Thoracic aorta (tissue), 2 donors: ENCODE measurements at places on chromosomes 2 and 18.

DNA sequence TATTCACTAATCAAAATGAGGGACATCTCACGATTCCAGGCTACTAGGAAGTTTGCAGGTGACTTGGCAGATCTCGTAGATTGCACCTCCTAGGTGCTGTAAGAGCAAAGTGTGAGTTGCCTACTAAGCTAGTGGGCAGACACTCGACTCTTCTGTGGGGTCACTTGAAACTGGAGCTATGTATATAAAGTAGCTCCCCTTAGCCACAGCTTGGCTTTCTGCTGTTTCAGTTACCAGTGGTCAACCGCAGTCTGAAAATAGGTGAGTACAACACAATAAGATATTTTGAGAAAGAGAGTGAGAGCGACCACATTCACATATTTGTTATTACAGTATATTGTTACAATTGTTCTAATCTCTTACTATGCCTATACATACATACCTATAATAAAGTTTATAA lies 23.3 kb downstream of the CTAGE1 start:
- DNase-seq: no peak
- no peak overlapping the region for H3K27ac ChIP-seq
- H3K36me3 ChIP-seq: no peaks in the 10 kb centered on the region

GRCh38 chr18:79250301-79250981 lies 145.3 kb upstream of the NFATC1 start:
- DNase-seq: no peak
- no peak overlapping the region for H3K27ac ChIP-seq
- peaks cover 5% of the 10 kb centered on the region for H3K4me1 ChIP-seq
- no peaks in the 10 kb centered on the region for H3K36me3 ChIP-seq
- H3K27me3 ChIP-seq: no peaks in the 10 kb centered on the region

DNA sequence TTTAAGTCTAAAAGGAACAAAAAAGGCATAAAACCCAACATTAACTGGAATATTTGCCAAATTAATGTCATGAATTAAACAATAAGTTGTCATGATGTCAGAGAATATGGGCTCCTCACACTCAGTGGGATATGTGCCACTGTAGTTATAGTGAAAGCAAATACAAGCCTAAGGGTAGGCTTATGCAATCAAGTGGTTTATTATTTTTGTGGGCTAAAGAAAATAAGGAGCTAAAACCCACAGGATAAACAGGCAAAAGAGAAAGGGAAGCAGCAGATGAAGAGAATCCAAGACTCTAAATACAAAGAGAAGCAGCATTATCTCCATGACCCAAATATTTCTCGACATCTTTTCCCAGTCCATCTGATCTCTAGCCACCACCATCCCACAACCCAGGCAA lies 17.5 kb downstream of the YWHAQ start:
- no peak overlapping the region for H3K27ac ChIP-seq
- peaks cover 31% of the 10 kb centered on the region for H3K4me1 ChIP-seq
- H3K27me3 ChIP-seq: no peaks in the 10 kb centered on the region
- DNase-seq: no peak
- H3K36me3 ChIP-seq: no peaks in the 10 kb centered on the region

DNA sequence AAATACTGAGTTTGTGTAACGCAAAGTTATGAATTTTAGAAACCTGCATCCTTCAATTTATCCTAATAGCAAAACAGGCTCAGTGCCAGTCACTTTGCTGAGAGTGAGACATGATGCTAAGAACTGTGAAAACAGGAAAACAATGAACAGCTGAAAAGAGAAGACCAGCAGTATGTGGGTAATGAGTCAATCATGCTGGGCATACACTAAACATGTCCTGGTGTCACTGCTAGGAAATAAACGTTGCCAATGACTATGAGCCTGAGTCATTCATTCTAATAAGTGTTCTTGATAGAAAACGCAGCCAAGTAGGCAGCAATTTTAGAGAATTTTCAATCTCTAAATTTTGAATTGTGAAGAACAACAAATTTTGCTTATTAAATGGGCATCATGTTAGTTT lies 237.3 kb downstream of the GALR1 start:
- no peaks in the 10 kb centered on the region for H3K4me1 ChIP-seq
- H3K27ac ChIP-seq: no peak overlapping the region
- no peak overlapping the region for H3K4me3 ChIP-seq
- no peak for DNase-seq

DNA sequence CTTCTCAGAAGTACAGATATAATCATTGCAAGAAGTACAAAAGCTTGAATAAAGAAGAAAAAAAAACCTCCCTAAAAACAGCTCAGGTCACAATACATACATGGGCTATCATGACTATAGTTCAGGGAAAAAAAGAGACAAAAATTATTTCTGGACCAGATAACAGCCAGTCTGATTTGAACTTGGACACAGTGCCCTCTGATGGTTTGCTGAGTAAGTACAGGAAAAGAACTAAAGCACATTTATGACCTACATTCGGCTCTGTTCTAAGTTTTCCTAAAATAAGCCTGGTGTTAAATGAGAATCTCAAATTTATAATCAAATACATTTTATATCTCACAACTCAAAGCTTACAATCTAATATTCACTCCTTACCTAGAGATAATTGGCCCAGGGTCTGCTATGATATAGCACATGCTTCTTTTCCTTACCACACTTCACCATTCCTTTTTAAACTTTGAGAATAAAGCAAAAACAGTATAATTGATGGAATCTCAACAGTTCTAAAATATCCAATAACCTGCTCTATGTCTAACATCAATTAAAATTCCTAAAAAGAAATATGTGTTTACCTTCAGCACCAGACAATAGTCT lies 81.1 kb downstream of the RAPH1 start:
- H3K27me3 ChIP-seq: no peaks in the 10 kb centered on the region
- no peak for DNase-seq
- peaks cover 17% of the 10 kb centered on the region for H3K36me3 ChIP-seq
- peaks cover 6% of the 10 kb centered on the region for H3K4me1 ChIP-seq

DNA sequence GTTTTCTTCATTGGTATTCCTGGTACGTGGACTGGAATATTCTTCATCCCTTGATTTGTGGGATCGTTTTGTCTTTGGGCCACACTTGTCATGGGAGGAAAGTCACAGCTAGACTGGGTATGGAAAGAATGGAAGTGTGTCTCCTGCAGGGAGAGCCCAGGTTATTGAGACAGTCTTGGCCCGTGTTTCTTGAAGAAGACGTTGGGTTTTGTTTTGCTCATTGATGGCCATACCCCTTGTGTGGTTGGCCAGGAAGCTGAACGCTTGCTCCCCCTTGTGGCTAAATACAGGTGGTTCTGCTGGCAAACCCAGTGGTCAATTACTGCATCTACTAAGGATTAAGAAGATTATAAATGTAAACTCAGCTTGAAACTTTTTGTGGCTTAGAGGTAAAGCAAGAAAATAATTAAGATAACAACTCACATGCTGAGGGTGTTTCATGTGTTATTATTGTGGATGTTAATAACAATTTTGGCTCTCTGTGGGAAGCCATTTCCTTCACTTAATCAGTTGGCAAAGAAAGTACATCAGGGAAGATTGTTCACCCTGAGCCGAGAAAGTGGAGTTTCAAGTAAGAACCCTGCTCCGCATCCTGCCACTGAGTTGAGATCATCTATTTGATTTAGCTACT lies 91.8 kb downstream of the NEDD4L start:
- H3K27me3 ChIP-seq: no peaks in the 10 kb centered on the region
- no peak for DNase-seq
- H3K36me3 ChIP-seq: no peaks in the 10 kb centered on the region
- H3K4me1 ChIP-seq: no peaks in the 10 kb centered on the region
- no peak overlapping the region for H3K27ac ChIP-seq
